Stimulated activated CD8-positive, alpha-beta memory T cell treated with anti-CD3 and anti-CD28 coated beads, Interleukin-4, amount 100 ng/mL, for 1 hour (primary cell): ENCODE measurements at places on chromosomes 7 and 10.

DNA sequence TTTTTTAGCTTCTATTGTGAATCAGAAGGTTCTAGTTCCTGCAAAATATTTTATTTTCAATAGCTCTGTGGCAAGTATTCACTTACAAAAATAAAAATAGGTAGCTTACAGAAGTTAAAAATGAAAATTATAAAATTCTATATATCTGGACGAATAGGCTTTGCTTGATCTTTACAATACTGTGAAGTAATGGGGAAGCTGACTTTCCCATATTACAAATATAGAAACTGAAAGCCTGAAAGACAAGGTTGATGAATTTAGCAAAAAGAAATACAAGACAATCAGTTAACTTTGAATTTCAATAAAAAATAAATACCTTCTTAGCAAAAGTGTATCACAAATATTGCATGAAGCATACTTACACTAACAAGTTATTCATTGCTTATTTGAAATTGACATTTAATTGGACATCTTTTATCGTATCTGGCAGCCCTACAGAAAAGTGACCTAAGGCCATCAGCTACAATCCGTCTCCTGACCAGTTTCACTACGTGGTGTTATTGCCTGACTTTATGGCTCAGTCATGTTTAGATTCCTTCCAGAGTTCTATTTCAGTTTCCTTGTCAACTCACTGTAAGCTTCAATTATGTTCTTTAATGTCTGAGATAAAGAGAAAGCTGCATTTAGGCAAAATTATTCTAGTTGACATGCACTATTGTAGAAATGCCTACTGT, 310.5 kb upstream of the HGF start:
- no peak for DNase-seq

DNA sequence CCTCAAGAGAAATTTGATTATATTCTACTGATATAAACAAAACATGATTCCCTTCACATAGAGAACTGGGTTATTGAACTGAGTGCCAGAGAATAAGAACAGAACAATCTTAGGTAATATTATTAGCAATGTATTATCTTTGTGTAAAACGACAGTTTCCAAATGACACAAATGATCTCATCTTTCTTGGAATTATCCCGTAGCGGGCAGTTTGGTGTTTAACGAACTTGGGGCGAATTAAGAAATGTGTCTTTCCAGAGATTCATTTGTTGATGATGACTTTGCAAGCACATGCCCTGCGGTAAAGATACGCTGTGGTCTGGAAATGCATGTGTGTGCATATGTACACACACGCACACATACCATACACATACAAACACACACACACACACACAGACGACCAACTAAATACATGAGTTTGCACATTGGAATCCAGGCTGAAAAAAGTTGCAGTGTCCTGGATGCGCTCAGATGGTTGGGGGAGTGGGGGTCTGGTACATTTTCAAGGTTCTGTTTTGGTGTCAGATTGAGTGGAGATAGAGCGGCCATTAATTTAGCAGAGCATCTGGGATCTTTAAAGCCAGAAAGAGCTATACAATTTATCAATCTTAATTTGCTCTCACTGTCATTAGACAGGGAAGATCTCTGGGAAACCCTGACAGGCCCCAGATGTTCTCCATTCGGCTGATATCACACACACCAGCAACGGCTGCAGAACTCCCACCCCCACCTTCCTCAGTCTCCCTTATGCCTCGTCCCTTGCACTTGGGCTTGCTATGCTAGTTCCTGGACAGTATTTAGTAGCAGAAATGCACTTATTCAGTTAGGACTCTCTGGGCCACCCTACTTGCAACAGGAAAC, 112.4 kb upstream of the FAM171A1 start:
- no peak for DNase-seq

- DNase-seq, result no peak
Observed at GRCh38 chr10:29921071-29921446, 138.3 kb downstream of the JCAD start.

GRCh38 chr10:132449051-132449810, 52.2 kb downstream of the PWWP2B start:
- DNase-seq, result no peak

DNA sequence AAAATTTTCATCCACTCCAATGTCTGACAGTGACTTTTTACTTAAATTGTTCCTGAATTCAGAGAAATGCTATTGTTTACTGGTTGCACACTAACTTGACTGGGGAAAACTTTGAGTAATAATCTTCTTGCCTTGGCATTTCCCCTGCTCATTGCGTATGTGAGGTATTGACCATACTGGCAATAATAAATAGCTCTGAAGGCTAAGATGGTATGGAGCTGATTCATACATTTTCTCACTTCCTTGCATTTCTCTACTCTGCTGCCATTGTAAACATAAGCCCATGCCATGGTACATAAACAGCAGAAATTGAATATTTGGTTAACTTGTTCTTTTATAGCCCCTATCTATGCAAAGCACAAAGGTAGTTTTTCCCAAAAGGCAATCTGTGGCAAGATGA, 290.0 kb downstream of the RNLS start:
- no peak for DNase-seq

GRCh38 chr10:22536620-22537019, 177.8 kb downstream of the PIP4K2A start:
- DNase-seq, result no peak

DNA sequence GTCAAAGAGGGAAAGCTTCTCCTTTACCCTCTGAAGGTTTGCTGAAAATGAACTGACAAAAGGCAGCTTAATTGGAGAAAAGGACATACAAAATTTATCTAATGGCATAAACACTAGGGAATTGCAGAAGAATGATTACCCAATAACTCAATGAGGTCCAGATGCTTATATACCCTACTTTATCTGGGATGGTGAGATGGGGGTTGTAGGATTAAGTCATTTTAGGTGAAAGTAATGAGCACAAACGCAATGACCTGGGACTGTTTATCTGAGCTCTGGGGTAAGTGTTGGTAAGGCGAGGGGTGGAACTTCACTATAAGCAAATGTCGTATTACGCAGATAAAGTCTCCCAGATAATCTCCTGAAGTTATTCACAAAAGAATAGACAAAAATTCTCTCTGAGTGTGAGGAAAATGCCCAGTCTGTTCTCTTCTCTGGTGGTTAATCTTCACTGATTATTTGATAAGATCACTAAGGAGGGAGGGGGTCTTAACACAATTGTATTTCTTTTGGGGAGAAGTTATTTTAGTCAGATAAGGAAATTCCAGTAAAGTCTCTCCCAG, 1067.8 kb downstream of the DNAJB9 start:
- DNase-seq, result no peak

DNA sequence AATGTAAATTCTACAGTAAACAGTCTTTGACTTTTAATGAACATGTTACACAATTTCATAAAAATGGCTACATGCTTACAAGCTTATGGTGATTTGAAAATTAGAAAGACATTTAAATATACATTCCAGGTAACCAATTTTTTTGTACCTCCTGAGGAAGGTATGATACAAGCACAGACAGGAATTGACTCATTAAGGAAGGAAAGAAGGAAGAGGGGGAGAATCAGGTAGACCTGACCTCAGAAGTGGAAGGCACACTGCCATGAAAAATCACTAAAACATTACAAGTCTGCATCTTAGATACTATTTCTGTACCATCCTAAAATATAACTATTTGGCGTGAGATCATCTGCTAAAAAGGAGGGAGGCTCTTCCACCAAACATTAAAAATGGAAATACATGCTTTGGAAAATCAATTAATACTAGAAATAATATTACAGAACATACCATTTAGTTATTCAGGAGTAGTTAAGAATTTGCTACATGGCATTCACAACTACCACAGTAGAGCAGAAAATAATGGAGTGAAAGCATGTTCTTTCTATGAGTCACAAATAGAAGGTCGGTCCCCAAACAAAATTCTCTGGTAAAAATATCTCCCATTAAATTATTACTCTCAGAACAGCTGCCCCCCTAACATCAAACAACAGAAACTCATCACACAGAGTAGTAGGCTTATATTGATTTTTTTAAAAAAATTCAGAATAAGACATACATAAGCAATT, 15.2 kb downstream of the RAB11FIP2 start:
- no peak for DNase-seq

DNA sequence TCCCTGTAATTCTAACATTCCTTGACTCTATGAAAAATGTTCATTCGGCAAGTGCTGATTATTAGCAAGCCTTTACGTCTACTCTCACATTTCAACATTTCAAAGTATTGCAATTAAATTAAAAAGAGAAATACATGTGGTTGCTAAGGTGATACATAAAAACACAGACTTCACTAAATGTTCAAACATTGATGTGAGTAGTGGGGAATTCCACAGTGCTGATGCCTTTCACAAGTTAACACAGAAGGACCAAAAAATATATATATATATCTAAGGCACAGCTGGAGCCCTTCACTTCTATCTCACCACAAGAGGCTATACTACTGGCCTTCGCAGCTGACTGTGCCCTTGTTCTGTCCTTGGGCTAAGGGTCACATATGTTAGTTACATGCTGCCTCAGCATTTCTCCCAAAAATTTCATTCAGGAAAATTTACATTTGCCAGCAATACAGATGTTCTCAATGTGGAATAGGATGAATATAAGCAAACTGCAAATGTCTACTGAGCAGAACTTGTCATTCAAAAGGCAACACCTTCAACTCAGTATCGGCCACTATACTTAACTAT, 13.9 kb downstream of the CTTNBP2 start:
- DNase-seq, result no peak

DNA sequence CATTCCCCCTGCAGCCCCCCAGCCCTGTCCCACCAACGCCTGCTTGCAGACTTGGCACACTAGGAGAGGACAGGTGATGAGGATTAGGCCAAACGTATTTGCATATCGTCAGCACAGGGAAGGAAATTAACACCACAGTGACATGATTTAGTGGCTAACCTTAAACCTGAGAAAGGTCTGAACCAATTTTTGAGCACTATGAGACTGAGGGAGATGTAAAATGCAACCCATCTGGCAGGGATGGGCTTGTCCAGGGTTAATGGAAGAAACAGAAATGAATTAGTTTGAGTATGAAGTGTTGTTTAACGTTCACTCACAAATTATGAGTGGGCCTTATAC, 183.6 kb downstream of the TAX1BP1 start:
- DNase-seq, result no peak
